Cerebellar cortex (tissue), 1 donor: ENCODE measurements at places on chromosomes 1 and 21.

DNA sequence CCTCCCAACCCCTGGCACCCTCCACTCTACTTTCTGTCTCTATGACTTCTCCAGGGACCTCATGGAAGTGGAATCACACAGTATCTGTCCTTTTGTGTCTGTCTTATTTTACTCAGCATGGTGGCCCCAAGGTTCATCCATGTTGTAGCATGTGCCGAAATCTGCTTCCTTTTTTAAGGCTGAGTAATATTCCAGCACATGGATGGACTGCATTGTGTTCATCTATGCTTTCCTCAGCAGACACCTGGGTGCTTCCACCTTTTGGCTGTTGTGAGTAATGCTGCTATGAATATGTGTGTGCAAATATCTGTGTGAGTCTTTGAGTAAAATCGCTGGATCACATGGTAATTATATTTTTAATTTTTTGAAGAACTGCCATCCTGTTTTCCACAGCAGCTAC is 1.6 kb upstream of the PFKL start:
- peak; percentile 5 for DNase-seq

DNA sequence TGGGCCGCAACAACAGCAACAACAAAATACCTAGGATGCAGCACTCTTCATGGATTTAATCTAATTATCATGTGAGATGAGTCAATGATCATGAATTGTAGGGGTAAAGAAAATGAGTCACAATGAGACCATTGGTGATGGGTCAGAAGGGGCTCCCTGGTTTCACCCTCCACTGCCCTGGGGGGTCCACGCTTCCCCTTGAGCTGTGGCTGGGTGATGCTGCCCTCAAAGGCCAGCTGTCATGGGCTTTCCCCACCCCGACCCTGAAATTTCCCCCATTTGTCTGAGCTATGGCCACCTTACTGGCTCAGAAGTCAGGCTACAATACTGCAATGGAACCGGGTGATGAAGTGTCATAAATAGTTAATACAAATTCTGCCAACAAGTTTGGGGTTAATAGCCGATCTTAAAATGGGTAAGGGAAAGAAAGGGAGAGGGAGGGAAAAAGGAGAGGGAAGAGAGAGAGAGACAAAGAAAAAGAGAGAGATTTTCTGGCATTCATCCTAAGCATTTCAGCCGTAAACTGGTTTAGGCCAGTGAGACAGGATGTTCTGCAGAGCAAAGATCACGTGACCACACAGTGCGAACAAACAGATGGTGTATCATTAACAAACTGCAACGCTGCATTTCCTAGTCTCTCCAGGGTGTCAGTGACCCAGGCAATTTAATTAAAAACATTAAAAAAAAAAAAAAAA is 143.4 kb upstream of the ERRFI1 start:
- peak; percentile 97 for DNase-seq

GRCh38 chr1:30005972-30006619 is 717.3 kb downstream of the MATN1 start:
- DNase-seq, result no peak

GRCh38 chr1:27569088-27569460 is 34.9 kb downstream of the AHDC1 start:
- peak; percentile 67 for DNase-seq

DNA sequence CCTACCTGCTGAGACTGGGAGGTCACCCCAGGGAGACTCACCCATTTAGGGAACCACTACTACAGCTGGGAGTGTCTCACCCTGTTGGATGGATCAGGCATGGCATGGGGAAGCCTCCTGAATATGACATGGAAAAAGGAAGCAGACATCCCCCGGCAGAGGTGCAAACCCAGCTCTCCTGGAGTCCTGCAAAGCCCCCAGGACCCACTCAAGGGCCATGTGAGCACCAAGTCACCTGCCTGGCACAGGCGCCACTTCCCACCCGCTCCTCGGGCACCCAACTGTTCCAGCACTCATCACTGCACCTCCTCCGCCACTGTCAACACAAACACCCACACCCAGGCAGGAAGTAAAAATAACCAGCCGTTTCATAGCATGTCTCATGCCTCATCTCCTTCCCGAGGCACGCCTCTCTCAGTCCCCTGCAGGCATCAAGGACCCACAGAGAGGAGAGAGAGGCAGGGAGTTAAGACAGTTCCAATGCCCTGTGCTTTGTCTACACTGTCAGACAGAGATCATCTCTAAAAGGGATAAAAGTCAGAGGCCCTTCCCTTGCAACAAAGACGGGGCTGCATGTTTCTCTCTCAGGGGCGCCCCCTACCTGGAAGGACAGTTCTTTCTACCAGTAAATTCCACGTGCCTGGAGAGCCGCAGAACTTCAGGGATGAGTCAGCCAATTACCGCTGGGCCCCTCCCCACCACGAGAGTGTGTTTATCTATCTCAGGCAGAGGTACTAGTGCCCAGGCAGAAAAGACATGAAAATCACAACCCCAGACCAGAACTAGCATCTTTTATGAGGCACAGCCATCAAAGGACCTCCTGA is 150.1 kb upstream of the SOD1 start:
- no peak for DNase-seq

- DNase-seq, result no peak
Measured at GRCh38 chr1:12040457-12041051, 21.3 kb downstream of the MIIP start.

GRCh38 chr1:220572416-220572815 is 44.5 kb downstream of the MARK1 start:
- DNase-seq, result no peak

- DNase-seq, result no peak
Measured at GRCh38 chr1:4060850-4061249, 160.8 kb upstream of the C1orf174 start.

DNA sequence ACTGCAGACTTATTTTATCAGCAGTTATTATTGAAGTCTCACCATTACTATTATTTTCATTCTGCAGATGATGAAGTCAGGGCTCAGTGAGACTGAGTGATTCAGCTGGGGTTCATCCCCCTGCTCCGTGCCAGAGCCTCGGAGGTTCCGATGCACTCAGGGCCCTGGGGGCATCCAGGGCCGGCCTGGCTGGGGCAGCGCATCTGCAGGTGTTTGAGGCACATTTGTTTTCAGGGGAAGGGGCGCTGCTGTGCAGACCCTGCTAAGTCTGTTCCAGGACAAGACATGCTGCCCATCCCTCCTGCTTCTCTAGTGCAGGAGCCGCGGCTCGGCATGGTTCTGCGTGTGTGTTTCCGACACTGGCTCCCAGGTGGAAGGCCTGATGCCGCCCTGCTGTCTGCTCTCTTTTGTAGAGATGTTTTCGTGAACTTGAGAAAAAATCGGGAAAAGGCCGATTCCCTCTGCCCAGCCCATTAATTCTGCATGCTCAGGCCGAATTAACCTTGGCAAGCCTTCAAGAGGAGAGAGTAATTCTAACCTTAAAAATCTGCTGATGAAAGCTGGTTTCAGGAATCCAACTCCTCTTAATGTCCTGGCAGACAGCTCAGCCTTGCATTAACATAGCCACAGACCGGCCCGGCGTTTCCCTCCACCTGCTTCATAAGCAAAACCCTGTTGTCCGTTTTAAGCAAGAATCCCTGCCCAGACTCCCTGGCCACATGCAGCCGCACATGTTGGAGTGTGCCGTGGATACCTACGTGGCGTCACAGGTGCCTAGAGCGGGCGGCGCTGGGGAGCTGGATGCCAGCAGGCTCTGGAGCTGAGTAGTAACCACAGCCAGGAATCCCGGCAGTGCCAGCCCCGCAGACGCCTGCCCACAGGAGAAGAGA is 316.0 kb upstream of the VAMP3 start:
- DNase-seq, result peak; percentile 85

DNA sequence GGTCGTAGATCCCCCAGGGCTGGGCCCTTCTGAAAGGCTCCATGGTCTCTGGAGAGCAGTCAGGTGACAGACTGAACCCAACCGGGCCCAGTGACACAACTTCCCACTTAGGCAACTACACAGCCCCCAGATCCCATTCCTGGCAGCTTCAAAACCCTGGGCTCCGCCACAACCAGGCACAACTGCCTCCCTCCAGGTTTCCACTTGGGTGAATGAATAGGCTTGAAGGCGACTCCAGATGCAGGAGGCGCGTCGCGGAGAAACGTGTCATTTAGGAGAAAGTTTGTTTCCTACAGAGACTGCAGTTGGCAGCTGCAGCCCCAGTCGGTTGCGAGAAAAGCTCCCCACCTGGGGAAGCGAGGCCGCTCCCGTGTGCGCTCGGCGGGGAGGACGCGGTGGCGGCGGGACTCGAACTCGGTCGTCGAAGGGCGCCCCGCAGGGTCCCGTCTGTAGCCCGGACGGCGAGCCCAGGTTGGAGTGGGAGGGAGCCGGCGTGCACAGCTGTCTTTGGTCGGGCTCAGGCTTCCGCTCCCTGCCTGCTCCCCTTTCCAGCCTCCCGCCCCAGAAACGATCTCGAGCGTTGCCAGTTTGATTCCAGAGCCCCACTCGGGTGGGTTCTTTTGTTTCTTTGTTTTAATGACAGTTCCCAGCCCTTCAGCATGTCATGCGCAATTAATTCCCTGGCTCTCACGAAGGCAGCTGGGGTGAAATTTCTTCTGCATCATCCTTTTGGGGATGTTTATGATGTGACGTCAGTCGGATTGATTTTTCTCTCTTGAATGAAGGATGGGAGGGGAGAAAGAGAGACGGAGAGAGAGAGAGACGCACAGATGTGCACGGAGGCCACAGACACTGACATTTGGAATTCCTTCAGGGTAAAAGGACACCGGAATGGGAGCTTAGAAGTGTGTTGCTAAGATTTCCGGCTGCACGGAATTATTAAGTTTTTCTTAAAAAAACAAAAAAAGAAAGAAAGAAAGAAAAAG is 862 bp upstream of the SGIP1 start:
- DNase-seq, result no peak

GRCh38 chr21:39033878-39034589 is 149.2 kb downstream of the PSMG1 start:
- DNase-seq, result no peak

GRCh38 chr1:184970691-184971161 is 3.6 kb downstream of the NIBAN1 start:
- no peak for DNase-seq

GRCh38 chr21:37558676-37559211 is 192.2 kb downstream of the DYRK1A start:
- no peak for DNase-seq

DNA sequence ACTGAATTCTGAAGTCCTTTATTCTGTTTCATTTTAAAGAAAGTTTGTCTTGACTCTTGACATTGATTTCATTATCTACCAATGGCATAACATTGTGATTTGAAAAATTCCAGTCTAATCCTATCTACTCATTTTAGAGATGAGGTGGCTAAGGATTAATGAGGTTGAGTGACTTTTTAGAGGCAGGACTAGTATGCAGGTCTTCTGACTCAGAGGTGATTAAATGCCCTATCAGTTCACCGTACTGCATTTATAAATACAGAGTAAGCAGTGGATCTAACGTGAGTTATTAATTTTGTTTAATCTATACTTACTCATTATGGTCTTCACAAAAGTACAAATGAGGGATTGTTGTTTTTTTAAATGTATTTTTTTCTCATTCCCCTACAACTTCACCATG is 277.6 kb downstream of the PTBP2 start:
- DNase-seq, result no peak

DNA sequence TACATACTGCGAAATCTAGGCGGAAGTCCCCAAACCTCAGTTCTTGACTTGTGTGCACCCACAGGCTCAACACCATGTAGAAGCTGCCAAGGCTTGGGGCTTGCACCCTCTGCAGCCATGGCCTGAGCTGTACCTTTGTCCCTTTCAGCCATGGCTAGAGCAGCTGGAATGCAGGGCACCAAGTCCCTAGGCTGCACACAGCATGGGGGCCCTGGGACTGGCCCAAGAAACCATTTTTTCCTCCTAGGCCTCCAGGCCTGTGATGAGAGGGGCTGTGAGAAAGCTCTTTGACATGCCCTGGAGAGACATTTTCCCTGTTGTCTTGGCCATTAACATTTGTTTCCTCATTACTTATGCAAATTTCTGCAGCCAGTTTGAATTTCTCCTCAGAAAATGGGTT is 1.5 kb upstream of the PRSS38 start:
- DNase-seq, result no peak

- DNase-seq, result no peak
Measured at GRCh38 chr1:4010284-4010683, 110.2 kb upstream of the C1orf174 start.

DNA sequence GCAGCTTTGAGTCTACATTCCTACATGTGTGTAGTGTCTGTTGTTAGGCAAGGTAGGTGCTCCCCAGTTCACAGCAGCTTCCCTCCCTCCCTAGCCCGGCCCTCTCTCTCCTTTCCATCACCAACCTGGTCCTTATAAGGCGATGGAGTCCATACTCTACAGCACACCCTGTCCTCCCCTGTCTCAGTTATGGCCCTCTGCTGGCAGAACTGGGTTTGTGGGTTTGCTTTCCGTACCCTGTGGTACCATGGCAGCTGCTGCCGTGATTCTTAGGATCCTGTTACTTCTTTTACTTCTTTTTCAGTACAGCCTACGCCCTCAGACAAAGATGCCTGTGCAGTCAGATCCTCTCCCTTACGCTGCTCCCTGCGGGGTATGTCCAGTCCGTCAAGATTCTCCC is 31.7 kb downstream of the AK5 start:
- peak; percentile 10 for DNase-seq

- DNase-seq, result no peak
Measured at GRCh38 chr1:163035446-163036249, 33.5 kb upstream of the RGS4 start.

GRCh38 chr1:2018217-2019171 is 651 bp upstream of the GABRD start:
- DNase-seq, result no peak

- no peak for DNase-seq
Measured at GRCh38 chr21:35609263-35609662, 451.1 kb downstream of the SETD4 start.

GRCh38 chr1:186082235-186082937 is 292.7 kb downstream of the TPR start:
- peak; percentile 70 for DNase-seq

- no peak for DNase-seq
Measured at GRCh38 chr1:209924390-209924789, 13.6 kb upstream of the SYT14 start.

- no peak for DNase-seq
Measured at GRCh38 chr1:201140941-201141260, 13.4 kb downstream of the TMEM9 start.

- DNase-seq, result no peak
Measured at GRCh38 chr1:6588128-6588892, 8.5 kb downstream of the ZBTB48 start.

DNA sequence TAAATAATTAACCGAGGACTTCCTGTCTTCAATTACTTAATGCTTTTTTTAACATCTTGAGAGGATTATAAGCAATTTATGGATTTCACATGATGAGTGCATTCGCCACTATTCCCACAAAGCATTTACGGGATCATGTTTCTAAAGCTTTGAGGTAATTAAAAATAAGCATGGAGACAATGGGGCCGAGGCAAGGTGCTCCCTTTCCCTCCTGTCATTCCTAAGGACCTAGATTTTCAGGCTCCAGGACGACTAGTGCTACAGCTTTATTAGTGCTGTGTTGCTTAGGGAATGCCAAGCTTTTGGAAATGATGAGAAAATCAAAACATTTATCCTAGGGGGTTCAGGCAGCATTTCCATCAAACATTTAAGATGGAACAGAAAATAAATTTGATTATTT is 209.2 kb downstream of the KCTD3 start:
- DNase-seq, result no peak
